CD4-positive, CD25-positive, alpha-beta regulatory T cell (primary cell): ENCODE measurements at places on chromosomes 5 and 9.

DNA sequence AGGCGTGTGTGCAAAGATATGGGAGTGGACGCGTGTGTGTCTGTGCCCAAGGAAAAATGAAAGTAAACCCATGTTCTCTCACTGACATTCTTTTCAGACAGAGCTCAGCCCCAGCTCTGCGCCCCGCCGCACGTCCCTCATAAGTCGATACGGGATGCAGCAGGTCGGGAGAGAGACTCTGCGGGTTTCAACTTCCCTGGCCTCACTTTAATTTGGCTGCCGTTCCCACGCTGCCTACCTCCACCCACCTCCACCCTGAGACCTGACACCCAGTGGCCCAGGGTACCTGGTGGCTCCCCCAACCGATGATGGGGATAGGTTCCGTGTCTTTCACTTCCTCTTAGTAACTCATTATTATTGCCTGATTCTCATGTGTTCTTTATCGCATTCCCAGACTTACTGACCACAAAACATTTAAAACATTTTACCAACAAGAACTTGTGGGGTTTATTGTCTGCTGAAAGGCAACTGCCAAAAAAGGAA is 19.4 kb downstream of the LHX2 start:
- no peak for DNase-seq

- no peak for DNase-seq
Measured at GRCh38 chr9:111678293-111678692, 16.9 kb downstream of the GNG10 start.

- DNase-seq, result no peak
Measured at GRCh38 chr9:126664900-126665643, 51.3 kb downstream of the LMX1B start.

DNA sequence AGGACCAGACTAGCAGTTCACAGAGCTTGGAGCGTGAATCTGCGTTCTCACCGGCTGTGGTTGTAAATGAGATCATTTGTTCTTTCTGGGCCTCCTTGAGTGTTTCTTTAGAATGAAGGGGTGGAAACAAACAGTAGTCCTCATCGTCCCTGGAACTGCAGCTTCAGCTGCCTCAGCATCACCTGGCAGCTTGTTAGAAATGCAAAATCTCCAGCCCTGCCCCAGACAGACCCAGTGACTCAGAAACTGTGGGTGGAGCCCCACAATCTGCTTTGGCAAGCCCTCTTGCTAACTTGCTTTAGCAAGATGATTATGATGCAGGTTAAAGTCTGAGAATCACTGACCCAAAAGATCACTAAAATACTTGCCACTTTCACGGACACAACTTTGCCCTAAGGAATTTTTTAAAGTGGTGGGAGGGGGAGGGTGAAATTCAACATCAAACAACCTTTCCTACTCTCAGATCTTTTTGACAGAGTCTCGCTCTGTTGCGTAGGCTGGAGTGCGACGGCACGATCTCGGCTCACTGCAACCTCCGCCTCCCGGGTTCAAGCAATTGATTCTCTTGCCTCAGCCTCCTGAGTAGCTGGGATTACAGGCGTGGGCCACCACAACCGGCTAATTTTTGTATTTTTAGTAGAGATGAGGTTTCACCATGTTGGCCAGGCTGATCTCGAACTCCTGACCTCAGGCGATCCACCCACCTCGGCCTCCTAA is 86.0 kb downstream of the BRINP1 start:
- DNase-seq, result no peak

DNA sequence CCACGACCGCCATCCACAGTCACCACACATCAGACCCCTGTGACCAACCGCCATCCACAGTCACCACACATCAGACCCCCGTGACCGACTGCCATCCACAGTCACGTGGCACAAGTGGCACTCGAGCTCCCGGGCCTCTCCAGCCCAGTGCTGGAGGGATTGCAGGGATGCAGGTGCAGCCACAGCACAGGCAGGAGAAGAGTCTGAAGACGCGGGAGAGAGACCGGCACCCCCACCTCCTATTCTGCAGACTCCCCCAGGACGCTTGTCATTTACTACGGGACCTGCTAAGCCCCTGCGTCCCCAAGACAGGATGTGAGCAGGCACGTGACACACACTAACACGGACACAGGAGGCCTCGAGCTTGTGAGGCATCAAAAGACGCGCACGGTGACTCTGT is 21.1 kb downstream of the TERT start:
- DNase-seq, result no peak

- no peak for DNase-seq
Measured at GRCh38 chr9:134730011-134730760, 88.6 kb downstream of the COL5A1 start.

DNA sequence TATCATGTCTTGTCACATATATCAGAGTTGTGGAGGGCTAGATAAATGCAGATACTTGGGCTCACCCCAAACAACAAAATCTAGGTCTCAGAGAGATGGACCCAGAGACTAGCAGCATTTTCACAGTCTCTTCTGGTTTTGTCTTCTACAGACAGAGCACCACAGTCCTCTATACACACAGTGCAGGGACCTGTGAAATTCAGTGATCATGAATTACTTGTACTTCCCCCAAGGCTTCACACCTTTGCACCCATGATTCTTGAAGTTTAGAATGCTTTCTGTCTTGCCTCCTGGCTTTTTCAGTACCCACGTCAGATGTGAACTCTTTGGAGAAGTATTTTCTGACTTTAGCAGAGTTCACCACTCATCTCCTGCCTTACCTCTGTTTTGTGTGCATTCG is 371.5 kb upstream of the PRR16 start:
- DNase-seq, result no peak
